ENCODE measurements at places on chromosomes 3 and 15.

DNA sequence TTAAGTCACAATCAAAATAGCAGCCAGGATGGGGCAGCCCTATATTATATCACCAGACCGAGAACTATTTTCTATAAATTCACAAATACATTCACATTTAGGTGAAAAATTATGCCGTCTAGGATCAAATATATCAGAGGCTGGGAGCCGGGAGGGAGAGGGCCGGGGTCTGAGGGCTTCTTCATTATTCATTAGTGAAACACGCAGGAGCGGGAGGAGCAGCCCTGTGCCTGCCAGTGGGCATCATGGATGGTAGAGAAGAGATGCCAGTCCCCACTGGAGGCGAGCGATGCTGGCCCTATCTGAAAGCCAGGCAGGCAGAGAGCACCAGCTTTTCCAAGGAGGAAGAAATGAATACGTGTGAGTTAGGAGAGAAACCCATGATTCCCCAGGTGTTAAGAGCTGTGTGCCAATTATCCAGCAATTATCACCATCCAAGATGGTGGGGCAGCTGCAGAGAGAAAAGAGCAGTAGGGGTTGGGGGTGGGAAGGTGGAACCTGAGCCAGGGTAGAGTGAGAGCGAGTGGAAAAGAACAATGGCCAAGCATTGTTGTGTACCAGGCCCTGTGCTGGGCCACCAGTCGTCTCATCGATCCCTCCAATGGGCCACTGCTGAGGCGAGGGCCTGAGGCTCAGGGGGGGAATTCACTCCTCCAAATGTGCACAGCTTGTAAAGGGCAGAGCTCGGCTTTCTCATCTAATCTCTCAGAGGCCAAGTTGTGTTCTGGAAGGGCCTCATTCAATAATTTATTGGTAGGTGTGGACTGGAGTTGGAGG is 261.3 kb upstream of the TLE3 start:
- DNase-seq: no peak

- DNase-seq: no peak
Observed at GRCh38 chr15:72754096-72754495, 29.5 kb downstream of the ADPGK start.

DNA sequence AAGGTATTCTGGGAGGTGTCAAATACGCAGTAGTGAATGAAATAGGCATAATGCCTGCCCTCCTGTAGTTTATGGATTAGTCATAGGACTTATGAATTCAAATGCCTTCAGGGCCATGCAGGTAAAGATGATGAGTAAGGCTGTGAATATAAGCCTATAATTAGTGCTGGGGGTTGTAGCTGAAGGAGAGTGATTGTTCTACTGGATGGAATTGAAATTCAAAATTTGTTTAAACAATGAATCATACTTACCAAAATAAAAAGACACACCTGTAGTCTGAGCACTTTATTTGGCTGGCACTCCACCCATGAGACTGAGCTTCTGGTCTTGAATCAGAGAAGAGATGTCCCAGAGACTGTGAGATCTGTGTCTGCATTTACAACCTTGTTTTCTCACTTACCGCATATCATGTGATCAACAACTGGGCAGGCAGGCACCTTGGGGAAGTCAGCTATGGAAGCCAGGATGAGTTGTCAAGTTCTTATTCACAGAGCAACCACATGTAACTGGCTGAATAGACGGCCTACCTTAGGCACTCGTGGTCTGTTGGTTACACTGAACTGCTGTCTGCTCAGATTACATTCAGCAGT is 291.8 kb downstream of the NAALADL2 start:
- no peak for DNase-seq

GRCh38 chr3:193842029-193842798 is 249.2 kb downstream of the OPA1 start:
- DNase-seq: no peak

DNA sequence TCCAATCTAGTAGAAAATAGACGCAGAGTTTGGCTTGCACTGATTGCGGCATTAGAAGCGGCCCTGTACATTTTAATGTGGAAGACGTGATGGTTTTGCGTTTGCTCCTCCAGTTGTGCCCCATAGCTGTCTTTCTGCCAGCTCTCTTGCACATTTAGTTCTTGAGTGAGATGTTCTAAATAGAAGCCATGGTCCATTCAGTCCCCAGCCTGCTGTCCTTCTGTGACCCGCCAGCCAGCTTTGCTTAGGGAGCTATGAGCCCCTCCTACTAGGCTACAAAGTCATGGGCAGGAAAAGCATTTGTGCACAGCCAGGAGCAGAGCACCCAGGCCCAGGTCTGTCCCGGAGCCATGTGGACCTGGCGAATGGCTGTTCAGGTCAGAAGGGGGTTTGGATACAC is 50.3 kb downstream of the APBA2 start:
- no peak for DNase-seq

DNA sequence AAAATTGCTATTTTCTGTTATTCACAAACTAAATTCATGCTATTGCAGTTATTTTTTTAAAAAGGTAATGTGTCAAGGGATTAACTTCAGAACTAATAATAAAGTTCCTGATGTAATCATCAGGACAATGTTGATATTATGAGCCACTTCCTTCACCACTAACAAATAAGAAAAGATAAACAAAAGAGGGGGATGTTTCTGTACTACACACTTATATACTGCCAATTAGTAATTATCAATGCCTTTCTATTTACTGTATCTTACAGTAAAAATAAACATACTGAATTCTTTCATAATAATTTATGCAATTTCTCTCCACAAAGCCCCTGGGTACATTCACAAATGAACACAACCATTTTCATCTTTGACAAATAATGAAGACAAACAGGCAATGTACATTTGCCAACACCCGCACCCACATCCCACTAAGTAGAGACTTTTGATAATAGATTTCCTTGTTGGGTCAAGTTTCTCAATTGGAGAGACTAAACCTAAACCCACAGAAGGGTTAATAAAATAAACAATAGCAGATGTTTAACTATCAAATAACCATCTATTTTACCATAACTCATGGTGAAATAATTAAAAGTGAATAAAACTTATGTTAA is 3.7 kb downstream of the CBLB start:
- DNase-seq: no peak

GRCh38 chr3:143002083-143002712 is 828 bp downstream of the U2SURP start:
- no peak for DNase-seq

- no peak for DNase-seq
Observed at GRCh38 chr15:38888701-38889221, 324.1 kb upstream of the RASGRP1 start.

DNA sequence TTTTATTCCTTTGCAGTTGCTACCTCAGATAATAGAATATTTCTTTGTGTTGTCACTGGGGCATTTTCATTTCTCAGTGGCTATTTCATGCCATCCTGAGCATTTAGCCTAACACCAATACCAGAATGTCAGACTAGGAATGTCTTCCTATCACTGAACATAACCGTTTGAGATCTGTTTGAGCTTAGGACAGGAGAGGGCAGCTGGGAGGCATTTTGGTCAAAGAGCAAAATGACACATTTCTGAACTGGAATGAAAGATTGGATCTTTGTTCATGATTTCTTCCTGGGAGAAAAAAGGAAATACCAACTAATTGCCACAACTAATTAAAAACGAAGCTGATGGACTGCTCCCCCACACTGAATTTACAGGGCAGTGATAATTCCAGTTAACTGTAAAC is 921.3 kb upstream of the NR2F2 start:
- DNase-seq: no peak

- peak; percentile 37 for DNase-seq
Observed at GRCh38 chr3:28328188-28329151, 20.1 kb upstream of the ZCWPW2 start.

GRCh38 chr3:110858549-110858948 is 213.1 kb upstream of the NECTIN3 start:
- DNase-seq: no peak

GRCh38 chr3:157204431-157204830 is 44.5 kb upstream of the CCNL1 start:
- no peak for DNase-seq

DNA sequence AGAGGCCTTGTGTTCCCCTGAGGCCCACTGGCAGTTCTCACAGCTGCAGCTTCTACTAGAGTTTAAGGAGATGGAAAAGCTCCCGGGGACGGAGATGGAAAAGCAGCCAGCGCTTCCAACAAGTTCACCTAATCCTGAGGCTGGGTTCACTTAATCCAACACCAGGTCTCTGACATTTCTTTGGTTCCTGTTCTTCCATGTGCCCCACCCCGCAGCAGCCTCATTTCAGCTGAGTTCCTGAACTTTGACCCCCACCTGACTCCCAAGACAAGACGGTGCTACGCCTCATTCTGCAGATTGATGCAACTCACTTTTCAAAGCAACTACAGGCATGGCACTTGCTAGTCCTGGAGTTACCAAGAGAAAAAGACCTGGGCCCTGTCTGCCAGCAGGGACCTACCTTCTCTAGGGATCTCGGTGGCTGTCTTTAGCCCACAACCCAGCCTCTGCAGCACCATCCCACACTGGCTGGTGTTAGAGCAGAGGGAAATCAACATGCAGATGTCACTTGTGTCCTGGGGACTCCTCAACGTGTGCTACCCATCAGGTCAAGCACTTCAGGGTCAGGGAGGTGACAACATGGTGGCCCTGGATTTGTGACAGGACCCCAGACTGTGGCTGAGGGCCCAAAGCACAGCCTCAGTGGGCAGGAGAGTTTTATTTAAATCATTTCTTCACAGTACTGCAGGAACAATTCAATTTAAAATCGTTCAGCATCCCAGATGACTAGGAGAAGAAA is 406.1 kb downstream of the VPS13C start:
- no peak for DNase-seq
